ENCODE measurements at places on chromosomes 1 and 21.

DNA sequence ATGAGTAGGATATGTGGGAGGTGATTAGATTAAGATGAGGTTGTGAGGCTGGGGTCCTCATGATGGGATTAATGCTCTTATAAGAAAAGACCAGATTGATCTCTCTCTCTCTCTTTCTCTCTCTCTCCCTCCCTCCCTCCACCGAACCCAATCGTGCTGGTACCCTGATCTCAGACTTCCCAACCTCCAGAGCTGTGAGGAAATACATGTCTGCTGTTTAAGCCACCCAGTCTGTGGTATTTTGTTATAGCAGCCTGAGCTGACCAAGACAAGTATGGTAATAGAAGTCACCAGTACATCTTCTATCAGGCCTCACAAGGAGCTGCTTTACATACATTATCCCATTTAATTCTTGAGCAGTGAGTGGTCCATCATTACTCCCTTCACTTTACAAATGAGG is 149.8 kb downstream of the RUNX1 start:
- no peak for DNase-seq

GRCh38 chr1:30196457-30196856 is 526.9 kb downstream of the MATN1 start:
- DNase-seq, result no peak

DNA sequence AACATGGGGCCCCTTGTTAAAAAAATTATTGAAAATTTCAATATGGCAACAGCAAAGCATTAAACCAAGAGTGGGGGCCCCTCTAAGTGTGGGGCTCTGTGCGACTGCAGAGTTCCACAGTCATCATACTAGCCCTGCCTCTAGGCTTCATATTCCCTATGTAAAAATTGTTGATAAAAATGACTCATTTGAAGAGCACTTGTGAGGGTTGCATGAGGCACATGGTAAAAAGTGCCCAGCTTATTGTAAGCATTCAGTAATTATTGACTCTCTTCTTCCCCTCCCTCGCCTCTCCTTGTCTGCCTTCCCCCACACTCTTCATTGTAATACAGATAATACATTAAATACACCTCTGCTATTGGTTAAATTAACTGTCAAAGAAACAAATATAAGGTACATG is 86.7 kb upstream of the PTBP2 start:
- no peak for DNase-seq

DNA sequence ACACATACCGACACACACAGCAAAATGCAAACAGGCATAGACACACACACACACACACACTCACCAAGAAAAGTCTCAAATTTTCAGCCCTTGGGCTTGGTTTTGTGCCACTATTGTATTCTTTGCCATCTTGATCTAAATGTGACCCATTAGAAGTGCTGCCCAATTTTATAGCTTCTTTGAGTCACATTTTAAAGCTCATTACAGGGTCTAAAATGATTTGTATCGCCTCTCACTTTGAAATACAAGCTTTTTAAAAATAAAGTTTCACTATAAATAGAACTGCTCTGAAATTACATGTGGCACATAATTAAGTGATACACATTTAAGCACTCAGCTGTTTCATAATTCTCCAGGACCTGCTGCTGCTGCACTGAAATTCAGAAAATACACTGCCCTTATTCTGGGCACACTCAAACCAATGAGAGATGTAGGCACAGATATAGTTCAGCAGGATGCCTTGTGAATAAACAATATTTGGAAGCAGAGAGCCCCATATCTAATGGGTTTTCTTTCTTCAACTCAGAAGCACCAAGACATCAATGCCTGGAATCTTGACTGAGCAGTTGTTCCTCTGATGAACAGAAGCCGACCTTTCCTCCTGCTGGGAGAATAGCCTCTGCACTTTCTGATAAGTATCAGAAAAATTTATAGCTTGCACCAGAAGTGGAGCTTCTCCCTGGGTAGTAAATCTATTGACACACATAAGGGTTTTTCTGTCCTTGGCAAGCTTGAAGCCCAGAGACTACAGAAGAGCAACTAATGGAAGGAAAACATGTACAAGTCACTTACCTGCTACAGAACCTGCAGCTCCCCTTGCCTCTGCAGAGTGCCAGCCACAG is 37.0 kb upstream of the PLPPR4 start:
- no peak for DNase-seq

GRCh38 chr1:116763787-116764465 is 9.7 kb downstream of the CD2 start:
- DNase-seq, result no peak

GRCh38 chr1:246319083-246319714 is 187.9 kb downstream of the SMYD3 start:
- no peak for DNase-seq

DNA sequence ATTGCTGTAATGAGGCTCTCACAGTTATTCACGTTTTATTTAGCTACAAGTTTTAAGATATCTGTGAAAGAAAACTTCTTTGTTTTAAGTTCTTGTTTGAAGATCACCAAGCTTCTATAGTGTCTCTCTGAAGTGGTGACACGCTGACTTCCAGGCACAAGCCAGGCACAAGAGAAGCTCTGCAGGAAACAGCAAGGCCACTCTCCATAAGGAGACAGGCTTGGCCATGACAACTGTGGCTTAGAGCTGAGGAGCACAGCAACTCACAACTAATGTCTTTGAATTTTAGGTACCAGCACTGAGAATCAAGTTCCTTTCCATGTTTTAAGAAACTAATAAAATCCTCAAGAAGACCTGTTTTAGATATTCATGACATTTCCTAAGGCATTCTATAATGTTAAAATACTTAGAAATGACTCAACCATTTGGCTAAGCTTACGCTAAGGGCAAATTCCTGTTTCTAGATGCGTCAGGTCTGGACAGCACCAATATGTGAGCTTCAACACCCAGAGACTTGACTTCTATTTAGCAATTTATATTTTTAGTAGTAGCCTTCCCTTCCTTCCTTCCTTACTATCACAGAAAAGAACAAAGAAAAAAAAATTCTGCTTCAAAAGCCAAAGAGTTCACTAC is 40.2 kb downstream of the APP start:
- no peak for DNase-seq

GRCh38 chr1:29576510-29576909 is 340.2 kb downstream of the PTPRU start:
- DNase-seq, result no peak

GRCh38 chr1:35568975-35569395 is 4.1 kb upstream of the TFAP2E start:
- DNase-seq, result no peak

DNA sequence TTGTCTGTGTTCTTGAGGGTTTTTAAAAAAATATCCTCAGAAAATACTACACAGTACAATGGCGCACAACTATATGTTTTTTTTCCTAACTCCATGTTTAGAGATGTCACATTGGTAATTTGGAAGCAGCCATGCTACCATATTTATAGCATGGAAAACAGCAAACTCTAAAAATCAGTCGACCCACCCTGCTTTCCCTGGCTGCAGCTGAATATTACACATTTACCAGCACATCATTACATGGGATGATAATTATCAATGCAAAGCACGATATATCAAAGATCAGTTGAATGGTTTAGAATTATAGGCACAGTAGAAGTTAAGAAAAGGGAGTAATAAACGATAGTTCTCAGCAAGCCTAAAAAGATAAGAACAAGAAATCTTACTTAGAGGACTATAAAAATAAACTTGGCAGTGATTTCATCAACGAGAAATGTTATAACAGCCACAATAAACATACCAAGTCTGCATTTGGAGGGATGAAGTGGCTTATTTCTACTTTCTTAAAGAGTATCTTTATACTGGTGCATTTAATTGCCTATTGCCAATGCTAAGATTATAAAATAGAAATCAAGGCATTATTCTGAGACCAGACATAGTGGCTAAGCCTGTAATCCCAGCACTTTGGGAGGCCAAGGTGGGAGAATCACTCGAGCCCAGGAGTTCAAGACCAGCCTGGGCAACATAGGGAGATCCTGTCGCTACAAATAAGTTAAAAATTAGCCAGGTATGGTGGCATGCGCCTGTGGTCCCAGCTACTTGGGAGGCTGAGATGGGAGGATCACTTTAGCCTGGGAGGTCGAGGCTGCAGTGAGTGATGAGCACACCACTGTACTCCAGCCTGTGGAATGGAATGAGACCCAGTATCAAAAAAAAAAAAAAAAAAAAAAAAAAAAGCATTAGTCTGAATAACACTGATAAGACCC is 43.4 kb downstream of the WDR64 start:
- DNase-seq, result no peak

GRCh38 chr1:116628448-116628847 is 39.1 kb downstream of the IGSF3 start:
- no peak for DNase-seq

- no peak for DNase-seq
Observed at GRCh38 chr1:113732802-113733201, 26.5 kb downstream of the PHTF1 start.

DNA sequence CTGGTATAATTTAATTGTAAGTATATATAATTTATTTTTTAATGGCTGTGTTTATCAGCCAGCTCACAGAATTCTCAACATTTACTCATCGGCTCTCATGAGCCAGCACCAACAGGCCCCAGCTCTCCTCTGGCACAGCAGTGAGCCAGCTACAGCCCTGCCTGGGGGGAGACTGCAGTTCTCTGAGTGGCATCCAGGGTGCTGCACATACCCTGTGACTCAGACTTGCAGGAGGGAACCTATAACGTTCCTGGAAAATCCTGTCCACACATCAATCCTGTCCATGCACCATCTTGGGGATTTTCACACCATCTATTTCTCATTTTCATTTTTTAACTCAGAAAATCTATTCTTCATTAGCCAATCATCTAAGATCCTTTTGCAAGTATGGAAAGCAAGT is 36.5 kb downstream of the FHAD1 start:
- DNase-seq, result no peak

- DNase-seq, result no peak
Observed at GRCh38 chr1:165647517-165647916, 16.5 kb downstream of the MGST3 start.

DNA sequence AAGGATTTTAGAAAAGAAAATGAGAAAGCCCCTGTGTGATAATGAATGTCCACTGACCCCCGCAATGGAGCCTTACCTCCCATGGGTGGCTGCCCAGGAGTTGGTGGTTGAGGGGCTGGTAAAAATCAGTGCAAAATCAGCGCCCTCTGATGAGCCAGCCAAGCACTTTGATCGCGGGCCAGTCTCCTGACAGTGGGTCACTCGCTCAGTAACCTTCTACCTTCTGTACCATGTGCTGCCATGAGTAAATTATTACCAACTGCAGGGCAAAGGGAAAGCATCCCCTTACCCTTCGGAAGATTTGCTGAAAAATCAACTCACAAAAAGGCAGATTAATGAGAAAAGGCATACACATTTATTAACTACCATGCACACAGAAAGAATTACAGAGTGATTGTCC is 58.8 kb downstream of the KCNK1 start:
- DNase-seq, result no peak

- peak; percentile 85 for DNase-seq
Observed at GRCh38 chr1:147545133-147545532, 3.8 kb downstream of the BCL9 start.

DNA sequence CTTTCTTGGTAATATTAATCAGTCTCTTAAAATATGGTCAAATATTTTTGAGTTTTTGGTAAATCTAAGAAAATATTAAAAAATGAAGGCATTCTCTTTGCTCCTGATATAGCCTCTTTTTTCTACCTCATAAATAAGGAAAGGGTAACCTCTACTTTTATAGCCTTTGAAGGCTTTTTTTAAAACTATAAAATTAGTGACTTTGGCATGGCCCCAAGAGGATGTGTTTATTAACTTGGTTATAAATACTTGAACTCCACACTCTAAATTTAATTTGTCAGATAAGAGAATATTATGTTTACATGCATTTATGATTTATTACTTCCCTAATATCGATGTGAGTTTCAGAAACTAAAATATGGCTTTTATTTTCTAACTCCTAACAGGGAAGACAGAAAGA is 60.3 kb downstream of the LMO4 start:
- no peak for DNase-seq

DNA sequence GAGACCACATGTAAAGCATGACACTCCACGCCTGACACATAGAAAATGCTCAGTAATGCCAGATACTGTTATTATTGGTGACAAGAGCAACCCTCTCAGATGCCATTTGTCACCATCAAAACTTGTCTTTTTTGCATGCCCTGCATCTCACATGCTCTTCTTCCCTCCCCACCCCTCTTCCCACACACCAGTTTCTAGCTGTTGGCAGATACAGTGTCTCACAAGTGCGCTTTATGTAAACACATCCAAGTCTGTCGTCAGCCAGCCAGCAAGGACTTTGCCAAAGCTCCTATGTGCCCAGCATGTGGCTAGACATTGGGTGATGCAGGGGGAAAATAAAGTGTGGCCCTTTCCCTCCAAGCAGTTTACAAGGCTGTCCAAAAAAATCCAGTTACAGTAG is 44.9 kb upstream of the EPHA8 start:
- DNase-seq, result no peak

- DNase-seq, result no peak
Observed at GRCh38 chr1:103125219-103125618, 16.9 kb upstream of the COL11A1 start.

GRCh38 chr1:161981735-161982506 is 41.7 kb downstream of the OLFML2B start:
- DNase-seq, result no peak

DNA sequence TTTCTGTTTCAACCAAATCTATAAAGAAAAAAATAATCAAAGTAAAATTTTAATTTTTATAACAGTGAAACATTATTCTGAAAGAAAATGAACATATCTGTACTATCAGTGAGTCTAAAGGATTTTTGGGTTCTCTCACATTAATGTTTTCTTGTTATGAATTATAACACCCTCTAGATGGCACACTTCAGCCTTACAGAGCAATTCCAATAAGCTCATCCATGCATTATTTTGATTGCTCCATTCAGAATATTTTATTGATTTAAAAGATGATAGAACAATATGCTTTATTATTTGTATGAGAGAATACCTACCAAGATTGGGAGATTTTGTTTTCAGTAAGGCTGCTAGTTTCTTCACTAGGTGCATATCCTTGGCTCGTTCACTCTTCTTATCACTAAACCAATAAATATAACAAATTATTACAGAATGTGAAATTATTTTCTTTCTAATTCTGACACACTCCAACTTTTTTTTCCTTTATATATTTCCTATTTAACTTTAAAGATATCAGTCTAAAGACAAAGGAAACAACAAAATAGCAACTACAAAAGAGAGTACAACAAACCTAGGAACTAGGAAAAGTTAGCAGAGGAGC is 82.4 kb downstream of the RAB3GAP2 start:
- DNase-seq, result no peak

GRCh38 chr1:5917591-5918274 is 74.5 kb downstream of the NPHP4 start:
- no peak for DNase-seq

GRCh38 chr1:175820456-175821025 is 77.1 kb upstream of the TNR start:
- no peak for DNase-seq

GRCh38 chr1:229088711-229089110 is 182.2 kb upstream of the RAB4A start:
- DNase-seq, result no peak
